ENCODE measurements at places on chromosomes 4 and X.

- DNase-seq = no peak
Observed at GRCh38 chr4:97587912-97588311, 555.4 kb downstream of the STPG2 start.

- DNase-seq = no peak
Observed at GRCh38 chr4:23717528-23718248, 172.2 kb downstream of the PPARGC1A start.

DNA sequence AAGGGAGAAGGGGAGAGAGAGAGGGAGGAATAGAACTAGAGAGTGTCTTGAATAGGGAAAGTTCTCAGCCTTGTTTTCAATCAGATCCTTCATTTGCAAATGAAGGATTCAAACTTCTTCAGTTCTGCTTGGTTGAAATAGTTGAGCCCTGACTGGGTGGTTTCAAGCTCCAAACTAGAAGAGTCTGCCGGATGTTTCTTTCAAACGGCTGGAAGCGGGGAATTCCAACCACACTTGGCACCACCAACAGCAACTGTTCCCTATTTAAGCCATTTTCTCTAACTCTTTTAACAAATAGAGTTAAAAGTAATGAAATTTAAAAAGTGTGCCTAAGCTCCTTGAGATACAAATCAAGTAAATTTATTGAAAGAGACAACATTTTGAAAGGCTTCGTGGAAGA is 67.5 kb upstream of the DDX60 start:
- DNase-seq = no peak

GRCh38 chr4:173121076-173121561 is 47.5 kb upstream of the GALNT7 start:
- no peak for DNase-seq

- DNase-seq = no peak
Observed at GRCh38 chrX:40174854-40175510, 77.2 kb upstream of the BCOR start.

DNA sequence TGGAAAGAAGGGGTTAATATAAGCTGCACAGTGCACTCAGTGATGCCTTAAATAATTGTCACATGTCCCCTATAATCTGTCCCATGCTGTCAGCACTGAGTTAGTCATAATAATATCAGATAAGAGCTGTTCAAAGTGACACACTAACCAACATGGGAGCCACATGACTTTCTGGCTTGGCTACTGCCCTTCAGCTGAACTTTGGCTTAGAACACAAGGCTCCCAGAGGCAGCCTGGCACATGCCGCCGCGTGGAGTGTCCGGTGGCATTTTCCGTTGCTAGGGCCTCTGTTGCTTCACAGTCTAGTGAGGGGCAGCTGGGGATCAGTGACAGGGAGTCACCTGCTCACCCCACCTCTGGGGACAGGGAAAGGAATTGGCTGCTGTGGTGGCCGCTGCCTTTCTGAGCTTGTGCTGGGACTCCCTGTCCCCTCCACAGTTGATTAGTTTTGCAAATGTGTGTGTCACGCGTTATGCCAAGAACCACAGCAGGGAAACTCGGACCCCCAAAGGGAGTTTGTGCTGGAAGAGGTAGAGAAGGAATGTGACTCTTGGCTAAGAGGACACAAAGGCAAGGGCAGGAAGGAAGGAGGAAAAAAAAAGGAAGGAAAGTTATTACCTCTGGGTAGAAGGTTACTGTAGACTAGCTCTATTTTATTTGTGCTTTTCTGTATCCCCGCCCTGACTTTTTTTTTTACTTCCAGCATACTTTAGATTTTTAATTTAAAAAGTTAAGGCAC is 41.1 kb upstream of the PPARGC1A start:
- peak; percentile 48 for DNase-seq

DNA sequence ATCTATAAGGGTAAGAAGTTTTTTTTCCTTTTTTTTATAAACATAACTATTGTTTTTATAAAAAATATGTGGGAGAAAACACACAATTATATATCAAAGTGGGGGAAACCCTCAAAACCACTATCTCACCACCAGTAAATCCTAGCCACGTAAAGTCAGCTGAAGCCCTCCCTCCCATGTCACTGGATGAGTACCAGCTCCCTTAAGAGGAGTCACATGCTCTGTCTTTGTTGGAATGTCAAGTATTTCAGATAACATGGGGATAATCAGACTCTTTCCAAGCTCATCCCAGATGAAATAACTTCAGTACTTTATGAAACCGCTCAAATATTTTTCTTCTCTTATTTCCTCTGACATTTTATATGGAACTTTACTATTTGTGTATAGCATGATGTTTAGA is 2.4 kb downstream of the MYOZ2 start:
- no peak for DNase-seq

DNA sequence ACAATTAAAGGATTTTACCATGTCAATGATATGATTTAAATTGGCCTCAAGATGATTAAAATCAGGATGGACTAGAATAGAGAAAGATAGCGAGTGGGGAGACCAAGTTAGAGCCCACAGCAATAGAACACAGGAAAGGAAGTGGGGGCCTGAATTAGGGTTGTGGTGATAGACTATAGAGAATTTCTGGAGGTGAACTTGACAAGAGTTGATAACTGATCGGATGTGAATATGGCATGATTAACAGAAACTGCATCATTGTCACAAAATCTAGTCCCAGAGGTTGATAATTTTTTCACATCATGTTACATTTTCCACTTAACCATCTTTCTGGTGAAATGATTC is 26.3 kb upstream of the TRPC3 start:
- DNase-seq = no peak

- no peak for DNase-seq
Observed at GRCh38 chr4:94039226-94039625, 168.4 kb upstream of the SMARCAD1 start.

- DNase-seq = no peak
Observed at GRCh38 chr4:144223661-144224060, 83.1 kb upstream of the GYPA start.

- no peak for DNase-seq
Observed at GRCh38 chrX:17960891-17961290, 99.8 kb upstream of the RAI2 start.

DNA sequence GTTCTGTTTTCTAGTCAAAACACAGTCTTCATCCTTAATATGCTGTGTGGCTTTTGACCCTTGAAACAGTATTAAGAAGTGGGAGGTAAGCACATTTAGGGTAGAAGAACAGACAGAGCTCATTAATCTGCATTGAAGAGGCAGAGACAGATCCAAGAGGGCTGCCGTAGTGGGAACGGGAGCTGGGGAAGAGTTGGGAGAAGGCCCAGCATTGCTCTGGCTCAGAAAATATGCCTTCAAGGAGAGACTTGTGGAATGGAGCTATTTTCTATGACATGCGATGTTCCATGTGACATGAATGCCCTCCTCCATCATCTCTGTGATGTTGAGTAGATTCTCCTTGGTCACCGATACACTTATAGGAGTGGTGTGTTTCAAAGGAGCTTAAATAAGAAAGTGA is 273.3 kb upstream of the BOD1L1 start:
- DNase-seq = no peak

DNA sequence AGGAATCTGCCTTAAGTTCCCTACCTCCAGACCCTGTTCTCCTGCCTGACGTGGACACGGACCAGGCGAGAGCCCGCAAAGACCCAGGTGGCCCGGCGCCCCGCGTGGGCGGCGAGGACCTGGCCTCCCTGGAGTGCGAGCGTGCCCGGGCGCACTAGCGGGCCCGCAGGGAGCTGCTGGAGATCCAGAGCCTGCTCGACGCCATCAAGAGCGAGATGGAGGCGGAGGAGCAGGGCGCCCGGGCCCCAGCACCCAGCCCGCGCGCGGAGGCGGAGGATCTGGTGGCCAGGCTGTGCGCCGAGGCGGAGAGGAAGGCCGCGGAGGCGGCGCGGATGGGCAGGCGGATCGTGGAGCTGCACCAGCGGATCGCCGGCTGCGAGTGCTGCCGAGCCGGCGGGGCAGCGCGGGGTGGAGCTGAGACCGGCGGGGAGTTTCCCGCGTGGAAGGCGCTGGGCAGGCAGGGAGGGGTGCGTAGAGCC is 18.2 kb downstream of the MRFAP1 start:
- DNase-seq = no peak

DNA sequence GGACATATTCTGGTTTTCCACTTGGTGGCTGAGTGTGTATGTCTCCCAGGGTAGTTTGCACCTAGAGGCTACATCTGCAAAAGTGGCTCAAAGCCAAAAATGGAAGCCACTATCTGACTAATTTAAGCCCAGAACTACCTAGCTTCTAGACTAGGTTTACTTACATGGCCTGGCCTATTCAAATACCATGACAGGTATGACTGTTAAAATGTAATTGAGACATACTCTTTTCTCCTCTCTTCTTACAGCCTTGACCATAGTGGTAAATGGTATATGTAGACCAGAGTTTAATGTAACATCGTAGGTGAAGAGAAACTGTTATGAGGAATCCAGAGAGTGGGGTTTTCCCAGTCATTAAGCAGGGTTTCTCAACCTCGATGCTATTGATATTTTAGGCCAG is 2.6 kb upstream of the TRPC5 start:
- DNase-seq = no peak

DNA sequence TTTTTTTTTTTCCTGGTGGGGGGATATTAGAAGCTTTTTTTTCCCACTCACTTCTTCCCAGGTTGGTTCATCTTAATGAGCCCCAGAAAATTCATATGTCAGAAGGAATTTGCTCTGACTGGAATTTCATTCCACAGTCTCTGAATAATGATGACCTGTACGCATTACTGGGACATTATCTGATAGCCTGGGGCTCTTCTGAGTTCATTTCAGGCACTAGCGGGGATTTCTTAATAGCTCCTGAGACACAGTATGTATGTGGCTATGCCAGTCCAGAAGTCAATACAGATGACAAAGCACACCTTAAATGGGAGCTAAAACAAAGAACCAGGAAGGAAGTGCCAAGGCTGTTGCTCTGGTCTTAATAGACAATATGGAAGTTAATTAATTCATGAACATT is 295.2 kb upstream of the IGFBP7 start:
- no peak for DNase-seq

DNA sequence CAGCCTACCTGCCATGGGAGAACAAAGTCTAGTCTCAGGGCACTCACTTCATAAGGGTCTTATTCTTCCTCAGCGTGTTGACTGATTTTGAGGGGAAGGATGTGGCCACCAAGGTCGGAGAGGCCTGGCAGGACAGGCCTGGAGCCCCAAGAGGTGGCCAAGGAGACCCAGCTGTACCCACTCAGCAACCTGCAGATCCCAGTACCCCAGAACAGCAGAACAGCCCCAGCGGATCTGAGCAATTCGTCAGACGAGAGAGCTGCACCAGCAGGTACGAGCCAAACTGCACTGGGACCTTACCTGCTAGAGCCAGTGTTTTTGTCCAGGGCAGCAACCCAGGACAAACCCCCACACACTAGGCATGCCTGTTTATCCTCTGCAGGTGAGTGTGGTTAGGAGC is 34.3 kb downstream of the PNMA5 start:
- DNase-seq = no peak

DNA sequence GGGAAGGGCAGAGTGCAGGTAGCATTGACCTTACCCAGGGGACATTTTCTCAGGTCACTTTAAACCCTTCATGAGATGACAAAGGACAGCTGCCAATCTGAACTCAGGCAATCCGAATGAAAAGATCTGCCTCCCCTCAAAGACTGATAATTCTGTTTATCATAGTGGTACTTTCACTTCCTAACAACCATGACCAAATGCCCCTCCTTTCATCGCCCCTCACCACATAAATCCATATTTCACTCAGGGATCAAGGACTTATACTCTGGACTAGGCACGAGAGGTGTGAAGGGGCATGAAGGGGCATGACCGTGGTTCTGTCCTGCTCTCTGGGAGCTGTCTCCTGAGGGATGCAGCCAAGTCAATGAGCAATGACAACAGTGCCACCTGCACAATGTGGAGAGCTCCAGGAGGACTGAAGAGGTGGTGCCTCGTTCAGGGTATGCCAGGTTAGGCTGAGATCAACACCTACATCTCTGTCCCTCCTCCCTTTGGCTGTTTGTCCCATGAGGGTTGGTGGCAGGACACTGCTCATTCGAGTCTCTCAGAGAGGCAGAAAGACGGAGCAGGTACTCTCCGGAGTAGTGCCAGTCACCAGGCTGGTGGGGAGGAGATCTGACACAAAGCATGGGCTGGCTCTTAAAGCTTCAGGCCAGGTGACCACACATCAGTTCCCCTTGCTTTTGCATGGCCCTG is 12.5 kb downstream of the HS3ST1 start:
- no peak for DNase-seq

DNA sequence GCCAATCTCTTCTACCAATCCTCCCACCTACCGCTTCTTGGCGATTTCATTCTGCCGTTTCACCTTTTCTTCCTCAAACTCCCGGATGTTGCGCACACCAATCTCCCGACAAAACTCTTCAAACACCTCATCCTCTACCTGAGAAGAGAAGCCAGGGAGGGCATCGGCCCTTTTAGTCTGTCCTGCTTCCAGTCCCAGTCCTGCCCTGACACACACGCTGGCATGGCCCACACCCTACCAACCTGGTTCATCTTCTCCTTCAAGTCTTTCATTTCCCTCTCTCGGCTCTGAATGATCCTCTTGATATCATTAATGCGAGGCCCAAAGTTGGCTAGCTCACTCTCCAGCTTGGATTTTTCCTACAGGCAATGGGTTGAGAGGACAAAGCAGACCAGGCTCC is 18.9 kb downstream of the SMC1A start:
- no peak for DNase-seq

DNA sequence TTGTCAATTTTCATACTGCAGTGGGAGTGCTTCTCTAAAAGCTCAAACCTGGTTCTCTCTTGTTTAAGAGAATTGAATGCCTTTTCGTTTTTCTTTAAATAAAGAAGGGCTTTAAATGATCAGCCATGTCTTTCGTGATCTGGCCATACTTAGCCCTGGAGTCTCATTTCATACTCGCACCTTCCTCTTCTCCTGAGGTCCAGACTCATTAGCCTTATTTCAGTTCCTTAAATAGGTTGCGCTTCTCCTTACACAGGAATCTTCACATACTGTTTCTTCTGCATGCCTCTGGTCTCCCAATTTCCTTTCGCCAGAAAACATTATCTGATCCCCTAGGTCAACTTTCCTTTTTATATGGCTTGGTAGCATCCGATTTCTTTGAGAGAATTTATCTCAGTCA is 565.6 kb upstream of the TENM3 start:
- DNase-seq = no peak

- DNase-seq = no peak
Observed at GRCh38 chr4:181030961-181031360, 1212.2 kb upstream of the TENM3 start.

DNA sequence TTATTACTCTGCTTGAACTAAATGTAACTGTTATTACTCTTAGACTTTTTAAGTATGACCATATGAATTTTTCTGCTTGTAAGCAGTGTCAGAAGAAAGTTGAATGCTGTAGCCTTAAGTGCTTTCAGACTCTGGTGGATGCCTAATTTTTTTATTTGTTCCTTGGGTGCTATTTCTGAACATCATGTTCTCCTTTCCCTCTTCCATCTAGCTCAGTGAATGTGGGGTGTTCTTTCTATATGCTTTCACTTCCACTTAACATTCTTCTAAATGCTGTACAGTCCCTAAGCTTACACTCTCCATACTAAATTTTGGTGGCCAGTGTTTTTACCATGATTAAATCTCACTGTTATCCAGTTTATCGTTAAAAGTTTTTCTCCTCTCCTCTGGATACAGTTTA is 3.6 kb downstream of the DCK start:
- DNase-seq = no peak

- no peak for DNase-seq
Observed at GRCh38 chrX:10761447-10761846, 141.1 kb upstream of the MID1 start.

Data from renal pelvis (tissue), 12 donors.